ENCODE measurements at places on chromosomes 7 and 10. TPM values are rescaled to one million over a fixed set of nuclear protein-coding genes. Genes with fewer than 3 reads are reported as not detected.

DNA sequence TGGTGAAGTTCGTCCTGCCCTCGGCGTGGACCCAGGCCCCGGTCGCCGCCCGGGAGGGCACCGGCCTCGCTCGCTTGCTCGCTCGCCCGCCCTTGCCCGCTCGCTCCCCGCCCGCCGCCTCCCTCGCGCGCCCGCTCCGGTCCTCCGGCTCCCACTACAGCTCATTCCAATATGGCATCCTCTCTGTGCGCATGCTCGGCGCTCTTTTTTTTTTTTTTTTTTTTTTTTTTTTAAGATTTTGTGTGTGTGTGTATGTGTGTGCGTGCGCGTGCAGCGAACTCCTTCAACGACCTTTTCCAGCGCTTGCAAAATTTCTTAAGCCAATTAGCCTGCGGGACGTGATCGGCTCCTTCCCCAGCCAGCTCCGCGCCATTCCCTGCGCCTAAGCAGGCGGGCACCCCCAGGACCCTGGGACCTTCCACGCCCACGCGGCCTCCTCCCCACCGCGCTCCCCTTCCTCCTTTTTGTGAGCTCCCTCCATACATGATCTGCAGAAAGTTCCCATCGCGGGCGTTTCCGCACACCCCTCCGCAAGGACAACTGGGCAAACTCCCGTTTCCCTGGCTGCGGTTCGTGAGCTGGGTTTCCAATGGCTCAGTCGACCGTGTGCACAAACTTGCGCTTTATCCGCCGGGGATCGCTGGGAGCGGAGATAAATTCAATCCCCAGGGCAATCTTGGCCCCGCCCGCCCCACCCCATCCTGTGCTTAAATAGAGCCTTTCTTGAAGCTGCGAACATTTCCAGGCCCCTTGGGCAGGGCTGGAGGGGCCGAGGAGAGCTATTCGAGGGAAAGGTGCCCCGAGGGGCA is at the start of gene SFMBT2:
SFMBT2 (minus strand) TSS at position 173 of the 809 bp plus-strand sequence. CDS start 29,136 bp downstream, outside the sequence.
- peak; percentile 89 for DNase-seq

DNA sequence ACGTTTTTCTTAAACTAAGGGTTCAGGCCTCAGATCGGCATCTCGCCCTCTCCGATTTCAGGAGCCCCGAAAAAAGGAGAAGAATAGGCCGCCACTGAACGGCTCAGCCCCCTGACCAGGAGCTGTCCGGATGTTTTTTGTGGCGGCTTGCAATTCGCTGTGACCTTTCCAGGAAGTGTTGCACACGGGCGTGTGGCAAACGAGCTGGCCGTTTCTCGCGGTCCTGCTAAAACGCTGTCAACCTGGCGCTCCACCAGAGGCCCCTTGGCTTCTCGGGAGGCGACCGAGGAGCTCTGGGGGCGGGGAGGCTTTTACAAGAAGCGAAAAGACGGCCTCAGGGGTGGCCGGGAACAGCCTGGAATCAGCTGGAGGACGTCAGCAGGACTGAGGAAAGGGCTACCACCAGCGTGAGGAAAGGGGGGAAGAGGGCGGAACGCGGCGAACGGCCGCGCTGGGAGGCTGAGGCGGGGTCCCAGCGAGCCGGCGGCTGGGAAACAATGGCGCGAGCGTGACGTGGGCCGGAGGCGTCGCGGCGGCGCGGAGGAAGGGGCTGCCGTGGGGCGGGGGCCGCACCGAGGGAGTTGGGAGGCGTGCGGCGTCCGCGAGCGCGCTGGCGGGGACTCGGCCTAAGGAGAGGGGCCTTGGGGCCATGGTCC is 493 bp downstream of the NT5C2 start:
- peak; percentile 83 for DNase-seq

DNA sequence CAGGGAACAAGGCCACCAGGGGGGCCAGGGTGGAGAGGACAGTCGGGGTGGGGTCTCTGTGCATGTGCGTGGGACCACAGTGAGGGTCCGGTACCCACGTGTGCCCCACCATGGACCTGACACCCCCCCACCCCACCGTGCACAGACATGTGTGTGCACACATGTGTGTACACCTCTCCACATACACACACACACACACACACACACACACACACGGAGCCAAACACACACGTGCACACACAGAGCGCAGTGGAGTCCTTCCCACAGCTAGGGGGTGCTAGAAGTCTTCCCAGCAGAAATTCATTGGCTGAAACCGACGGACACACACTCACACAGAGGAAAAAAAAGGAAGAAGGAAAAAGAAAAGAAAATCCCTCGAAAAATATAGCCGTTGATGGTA is 42.8 kb upstream of the GNA12 start:
- DNase-seq: peak; percentile 78

DNA sequence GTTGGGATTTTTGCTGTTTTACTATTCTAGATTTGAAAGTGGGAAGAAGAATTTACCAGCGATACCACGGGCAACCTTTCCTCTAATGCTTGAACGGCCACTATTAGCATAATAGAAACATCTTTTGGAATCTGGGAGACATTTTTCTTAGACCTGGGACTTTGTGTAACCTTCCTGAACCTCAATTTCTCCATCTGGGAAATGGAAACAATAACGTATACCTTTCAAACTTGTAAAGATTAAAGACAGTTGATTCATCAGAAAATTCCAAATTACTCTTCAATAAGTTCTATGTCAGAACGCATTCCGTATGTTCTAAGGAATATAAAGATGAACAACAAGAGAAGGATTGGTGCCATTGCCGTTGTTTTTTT is 453 bp upstream of the RNLS start:
- DNase-seq: no peak

The GBX1 gene
- not detected for polyA plus RNA-seq

The CACNB2 gene
- polyA plus RNA-seq: 0.70 TPM

The ACBD7 gene
- 0.42 TPM for polyA plus RNA-seq
